Cerebellar nuclear complex (tissue), 1 donor: ENCODE measurements at places on chromosomes 1 and 21.

- DNase-seq: no peak
Observed at GRCh38 chr1:30756545-30757351, 826 bp downstream of the LAPTM5 start.

DNA sequence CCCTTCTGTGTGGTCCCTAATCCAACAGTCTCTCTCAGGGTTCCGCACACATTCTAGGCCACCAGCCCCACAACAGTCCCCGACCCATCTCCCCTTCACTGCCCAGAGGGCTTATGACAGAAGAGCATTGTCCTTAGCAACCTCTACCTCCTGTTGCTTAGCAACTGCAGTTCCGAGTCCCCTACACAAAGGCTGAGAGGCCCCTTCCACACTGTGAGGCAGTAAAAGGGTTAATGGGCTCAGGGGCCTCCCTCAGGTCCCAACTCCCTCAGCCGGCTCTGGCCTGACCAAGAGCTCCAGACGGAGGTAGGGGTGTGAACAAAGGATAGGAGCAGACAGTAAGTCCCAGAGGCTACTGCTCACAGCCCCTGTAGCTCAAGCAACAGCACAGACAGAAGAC lies 4.3 kb downstream of the IGSF9 start:
- no peak for DNase-seq

- DNase-seq: no peak
Observed at GRCh38 chr1:11841245-11842153, 6.1 kb downstream of the NPPA start.

DNA sequence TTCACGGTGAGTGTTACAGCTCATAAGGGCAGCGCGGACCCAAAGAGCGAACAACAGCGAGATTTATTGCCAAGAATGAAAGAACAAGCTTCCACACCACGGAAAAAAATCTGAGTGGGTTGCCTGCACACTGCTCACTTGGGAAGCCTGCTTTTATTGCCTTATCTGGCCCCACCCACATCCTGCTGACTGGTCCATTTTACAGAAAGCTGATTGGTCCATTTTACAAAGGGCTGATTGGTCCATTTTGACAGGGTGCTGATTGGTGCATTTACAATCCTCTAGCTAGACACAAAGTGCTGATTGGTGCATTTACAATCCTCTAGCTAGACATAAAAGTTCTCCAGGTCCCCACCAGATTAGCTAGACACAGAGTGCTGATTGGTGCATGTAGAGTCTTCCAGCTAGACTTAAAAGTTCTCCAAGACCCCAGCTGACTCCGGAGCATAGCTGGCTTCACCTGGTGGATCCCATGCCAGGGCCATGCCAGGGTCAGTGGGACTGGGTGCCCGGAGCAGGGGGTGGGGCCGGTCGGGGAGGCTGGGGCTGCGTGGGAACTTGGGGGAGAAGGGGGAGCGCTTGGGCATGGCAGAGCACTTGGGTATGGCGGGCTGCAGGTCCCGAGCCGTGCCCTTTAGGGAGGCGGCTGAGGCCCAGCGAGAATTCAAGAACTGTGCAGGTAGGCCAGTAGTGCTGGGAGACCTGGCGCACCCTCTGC lies 75.4 kb upstream of the ATP1A1 start:
- no peak for DNase-seq

DNA sequence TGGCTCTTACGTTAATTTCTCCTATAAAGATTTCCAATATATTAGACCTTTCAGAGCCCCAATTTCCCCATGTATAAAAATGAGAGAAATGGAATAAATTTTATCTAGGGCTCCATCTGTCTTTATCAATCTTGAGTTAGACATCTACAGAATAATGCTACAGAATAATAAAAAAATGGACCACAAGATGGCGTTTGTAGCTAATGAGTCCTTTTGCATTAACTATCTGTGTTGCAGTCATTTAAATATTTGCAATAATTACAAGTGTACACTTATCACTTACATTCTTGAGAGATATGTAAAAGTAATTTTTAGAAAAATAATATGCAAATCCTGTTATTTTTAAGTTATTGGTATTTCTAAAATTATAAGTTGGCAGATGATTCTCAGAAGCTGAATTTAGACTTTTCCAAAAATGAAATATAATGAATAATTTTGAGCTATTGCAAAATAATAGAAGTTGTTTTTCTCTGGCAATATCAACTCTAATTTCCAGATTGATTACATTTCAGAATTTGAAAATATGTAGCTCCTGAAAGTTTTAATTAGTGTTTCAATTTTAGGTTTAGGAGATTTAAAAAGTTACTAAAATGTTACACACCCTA lies 87.7 kb downstream of the SNX7 start:
- DNase-seq: no peak

DNA sequence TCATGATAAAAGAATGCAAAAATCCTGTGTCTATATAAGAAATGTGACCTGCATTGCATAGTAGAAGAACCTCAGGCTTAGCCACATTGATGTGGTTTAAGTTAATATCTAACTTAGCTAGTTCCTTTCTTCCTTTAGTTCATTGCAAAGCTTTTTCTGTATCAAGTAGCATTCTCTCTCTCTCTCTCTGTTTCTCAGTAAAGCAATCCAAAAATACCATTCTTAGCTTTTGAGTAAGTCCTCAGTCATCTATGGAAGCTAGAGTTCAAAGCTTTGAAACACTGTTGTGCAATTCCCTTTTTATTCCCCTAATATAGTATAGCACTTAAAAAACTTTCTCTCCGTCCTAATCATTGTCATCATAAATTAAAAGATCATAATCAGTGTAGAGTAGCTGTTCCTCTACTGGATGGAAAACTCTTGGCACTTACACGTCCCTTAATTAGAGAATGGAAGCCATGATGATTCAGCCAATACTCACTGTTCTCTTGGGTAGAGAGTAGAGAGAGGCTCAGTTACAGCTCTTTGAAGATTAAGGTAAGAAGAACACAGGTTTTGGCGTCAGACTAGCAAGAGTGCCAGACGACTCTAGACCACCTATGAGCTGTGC lies 350.3 kb upstream of the LYPLAL1 start:
- DNase-seq: no peak

GRCh38 chr1:183773482-183774274 lies 31.2 kb upstream of the RGL1 start:
- DNase-seq: no peak

DNA sequence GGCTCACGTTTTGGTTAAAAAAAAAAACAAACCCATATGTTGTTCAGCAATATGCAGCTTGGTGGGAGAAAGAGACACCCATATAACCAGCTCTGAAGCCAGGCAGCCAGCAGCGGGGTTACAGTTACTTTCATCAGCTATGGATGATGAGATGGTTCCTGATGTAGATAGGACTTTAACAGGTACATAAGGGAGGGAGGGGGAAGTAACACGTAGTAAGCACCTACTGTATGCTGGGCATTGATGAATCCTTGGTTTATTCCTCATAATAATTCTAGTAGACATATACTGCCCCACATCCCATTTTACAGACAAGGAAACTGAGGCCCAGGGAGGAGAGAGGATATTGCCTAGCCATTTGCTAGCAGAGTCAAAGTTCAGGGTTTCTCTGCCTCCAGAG lies 2.0 kb downstream of the SLC1A7 start:
- no peak for DNase-seq

DNA sequence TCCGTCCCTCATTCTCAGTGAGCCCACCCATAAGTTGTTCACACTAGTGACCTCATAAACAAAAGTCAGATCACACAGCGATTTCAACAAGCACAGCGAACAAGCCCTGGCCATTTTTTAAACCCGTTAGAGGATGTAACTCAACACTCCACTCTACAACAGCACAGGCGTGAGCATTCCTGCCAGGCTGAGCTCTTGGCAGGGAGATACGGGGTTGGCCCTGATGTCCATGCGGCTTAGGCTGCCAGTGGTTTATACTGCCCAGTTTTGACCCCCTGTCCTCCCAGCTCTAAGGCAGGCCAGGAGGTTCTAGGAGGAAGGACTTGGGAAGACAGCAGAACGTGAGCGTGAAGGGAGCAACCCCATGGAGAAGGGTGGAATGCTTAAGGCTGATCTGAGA lies 35.0 kb downstream of the PARP1 start:
- DNase-seq: no peak

DNA sequence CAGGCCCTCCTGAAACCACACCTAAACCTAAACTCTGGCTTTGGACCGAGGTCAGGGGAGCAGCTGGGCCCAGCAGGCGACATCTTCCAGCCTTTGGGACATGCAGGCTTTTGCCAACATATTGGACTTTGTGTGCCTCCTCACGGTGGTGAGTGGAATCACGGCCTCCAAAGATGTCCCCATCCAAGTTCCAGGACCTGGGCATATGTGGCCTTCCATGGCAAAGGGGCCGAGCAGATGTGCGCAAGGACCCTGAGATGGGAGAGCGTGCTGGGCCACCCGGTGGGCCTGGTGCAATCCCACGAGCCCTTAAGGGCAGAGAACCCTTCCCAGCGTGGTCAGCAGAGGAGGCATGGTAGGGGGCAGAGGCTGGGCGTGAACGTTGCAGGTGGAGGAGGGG lies 160.8 kb upstream of the C1orf174 start:
- DNase-seq: no peak

DNA sequence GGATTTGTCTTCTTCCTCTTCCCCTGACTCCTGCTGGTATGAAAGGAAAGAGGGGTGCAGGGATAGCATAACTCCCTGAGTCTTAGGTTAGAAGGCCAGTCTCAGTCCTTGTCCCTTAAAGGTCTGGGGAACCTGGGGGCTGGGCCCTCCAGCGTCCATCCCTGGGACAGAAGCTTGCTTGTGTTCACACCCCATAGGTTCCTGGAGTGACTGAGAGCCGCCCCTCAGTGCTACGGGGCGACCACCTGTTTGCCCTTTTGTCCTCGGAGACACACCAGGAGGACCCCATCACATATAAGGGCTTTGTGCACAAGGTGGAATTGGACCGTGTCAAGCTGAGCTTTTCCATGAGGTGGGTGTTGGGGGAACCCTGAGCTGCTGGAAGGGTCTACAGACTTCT lies 13.1 kb downstream of the RHOC start:
- DNase-seq: no peak

- DNase-seq: no peak
Observed at GRCh38 chr1:206089341-206089740, 27.8 kb downstream of the AVPR1B start.

- DNase-seq: no peak
Observed at GRCh38 chr1:12417389-12417788, 187.6 kb downstream of the VPS13D start.

DNA sequence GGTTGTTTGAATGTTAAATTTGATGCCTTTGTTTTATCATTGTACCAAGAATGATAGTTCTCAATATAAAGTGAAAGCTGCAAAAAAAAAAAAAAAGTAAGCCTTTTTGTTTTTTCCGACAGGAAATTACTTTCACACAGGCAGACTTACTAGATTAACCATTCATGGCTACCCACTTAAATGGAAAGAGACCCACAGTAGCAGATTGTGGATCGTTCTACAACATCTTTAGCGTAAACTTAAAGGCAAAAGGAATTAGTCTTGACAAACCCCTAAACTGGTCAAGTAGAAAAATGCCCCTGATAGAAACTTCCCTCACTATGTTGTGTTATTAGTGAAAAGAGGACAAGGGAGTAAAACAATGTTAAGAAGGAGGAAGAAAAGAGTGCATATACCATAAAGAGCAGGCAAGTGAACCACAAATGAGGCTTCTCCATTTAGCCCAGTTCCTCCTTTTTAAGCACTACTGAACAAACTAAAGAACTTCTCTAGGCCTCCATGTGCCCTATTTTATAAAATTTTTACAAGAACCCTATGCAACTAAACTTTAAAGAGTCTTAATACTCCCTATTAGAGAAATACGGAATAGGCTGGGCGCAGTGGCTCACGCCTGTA lies 1560.3 kb downstream of the MRPL39 start:
- no peak for DNase-seq

- no peak for DNase-seq
Observed at GRCh38 chr1:204578867-204579664, 62.9 kb downstream of the MDM4 start.

DNA sequence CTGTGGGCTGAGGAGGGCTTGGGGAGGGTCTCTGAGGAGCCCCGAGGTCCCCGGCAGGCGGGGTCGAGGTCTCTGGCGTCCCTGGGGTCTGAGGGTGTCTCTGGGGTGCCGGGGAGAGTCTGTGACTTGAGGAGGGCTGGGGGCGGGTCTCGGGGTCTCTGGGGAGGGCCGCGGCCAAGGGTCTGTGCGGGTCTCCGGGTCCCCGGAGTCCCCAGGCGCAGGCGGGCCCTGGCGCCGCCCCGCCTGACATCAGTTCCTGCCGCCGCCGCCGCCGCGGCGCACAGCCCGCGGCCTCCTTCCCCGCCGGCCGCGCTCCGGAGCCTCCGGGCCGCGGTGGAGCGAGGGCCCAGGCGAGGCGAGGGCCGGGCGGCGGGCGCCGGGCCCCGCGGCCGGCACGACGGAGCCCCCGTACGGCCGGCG lies at the start of gene PLEKHM2:
Gene PLEKHM2 (plus strand): TSS at position 279 of the 420 bp plus-strand sequence. CDS start 239 bp downstream, outside the sequence.
- DNase-seq: no peak

- no peak for DNase-seq
Observed at GRCh38 chr1:15558516-15558915, 26.3 kb downstream of the AGMAT start.

DNA sequence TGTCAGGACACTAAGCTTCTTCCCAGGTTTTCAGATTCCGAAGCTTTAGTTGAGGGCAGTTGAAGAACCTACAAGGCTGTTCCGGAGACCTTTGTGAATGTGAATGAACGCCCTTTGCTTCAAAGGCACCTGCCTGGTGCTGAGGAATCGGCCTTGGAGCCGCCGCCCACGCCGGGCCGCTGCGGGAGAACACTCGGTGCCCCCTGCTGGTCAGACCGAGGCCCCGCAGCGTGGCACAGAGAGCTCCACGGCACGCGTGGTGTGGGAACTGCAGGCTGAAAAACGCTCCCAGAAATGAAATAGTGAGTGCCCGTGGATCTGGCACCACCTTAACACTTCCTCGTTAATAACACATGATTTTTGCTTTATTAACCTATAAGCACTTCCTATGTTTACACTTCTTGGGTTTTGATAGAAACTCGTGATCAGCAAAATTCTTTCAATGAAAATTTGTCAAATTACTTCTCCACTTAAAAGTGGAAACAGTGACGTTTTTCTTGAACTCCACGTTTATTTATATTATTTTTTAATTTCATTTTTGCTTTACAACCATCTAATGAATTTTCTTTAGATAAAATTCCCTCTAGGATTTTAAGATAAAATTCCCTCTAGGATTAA lies 460.6 kb downstream of the DSCAM start:
- no peak for DNase-seq

- DNase-seq: no peak
Observed at GRCh38 chr1:170697316-170697715, 33.4 kb downstream of the PRRX1 start.

DNA sequence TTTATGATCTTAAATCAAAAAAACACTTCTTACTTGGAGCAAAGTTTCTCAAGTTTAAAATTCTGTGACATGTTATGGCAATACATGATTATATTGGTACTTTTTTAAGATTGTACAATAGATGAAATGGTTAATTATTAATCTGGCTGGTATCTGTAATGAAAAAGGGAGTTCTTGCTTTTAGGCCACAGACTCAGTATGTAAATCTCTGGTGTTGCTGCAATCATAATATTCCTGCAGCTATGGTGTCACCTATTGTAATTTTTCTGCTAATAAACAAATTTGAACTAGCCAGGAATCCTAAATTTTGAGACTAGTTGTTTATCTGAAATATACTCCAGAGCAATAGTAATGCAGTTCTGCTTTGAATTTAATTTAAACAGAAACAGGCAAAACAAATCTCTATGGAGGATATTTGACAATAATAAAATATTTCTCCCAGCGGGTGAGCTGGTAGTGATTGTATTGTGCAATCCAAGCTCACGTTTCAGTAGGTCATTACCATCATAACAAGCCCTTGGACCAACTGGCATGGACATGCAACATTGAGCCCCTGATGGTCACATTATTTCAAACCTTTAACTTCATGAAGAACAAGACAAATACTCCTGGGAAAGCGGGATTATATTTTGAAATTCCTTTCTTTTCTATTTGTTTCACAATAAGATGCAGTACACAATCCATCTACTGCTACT lies 77.2 kb upstream of the USH2A start:
- DNase-seq: no peak
